ENCODE measurements at places on chromosomes 2 and 18.

DNA sequence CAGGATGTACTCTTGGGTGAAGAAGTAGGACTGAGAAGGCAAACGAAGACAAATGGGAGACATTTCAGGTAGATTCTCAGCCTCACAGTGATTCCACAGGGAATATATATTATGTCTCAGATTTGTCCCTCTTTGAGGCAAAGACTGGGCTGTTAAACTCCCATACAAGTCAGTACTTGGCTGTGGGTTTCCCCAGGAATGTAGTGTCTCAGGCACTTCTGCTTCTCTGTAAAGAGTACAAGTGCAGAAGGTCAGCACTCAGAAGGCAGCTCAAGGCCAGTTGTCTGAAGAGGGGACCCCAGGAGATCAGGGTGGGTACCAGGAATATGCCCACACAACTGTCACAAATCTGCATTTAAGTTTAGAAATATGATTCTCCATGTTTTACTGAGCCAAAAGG lies 39.9 kb upstream of the COBLL1 start:
- DNase-seq = no peak

DNA sequence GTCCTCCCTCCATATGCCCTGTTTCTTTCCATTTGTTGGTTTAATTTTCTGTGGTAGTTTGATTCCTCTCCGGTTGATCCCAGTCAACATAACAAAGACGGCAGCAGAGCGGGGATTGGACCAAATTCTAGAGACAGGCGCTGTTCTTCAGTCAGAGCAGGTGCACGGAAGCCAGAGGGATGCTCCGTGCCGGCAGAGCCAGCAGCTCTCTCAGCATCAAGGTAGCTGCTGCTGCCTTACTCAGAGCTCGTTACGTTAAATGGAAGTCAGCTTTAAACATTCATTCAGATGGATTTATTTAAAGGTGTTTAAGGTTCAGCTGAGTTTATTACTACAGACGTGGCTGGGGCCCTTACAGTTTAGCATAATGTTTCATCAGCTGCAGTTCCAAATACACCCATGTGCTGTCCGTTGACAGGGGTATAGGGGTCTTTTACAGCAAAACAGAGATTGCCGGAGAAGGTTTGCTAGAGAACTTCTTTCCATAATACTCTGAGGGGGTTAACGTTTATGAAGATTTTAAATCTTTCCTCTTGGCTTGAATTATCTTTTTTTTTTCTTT lies 497.2 kb upstream of the PIK3C3 start:
- DNase-seq = no peak

DNA sequence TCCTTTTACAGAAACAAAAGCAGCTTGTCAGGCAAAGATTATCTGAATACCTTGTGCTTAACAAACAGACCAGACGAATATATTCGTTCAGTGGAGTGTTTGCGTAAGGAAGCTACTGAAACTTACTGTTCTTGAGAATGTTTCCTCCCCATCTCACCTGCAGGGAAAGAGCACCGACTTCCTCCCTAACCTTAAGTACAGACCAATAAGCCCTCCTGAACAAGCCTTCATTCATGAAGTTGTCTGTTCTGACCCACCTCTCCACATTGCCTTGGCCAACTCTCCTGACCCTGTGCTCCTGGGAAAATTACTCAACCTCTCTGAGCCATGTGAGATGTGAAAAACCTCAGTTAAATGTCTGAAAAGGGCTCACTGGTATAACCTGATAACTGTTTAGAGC lies 35.2 kb downstream of the STK39 start:
- DNase-seq = no peak

DNA sequence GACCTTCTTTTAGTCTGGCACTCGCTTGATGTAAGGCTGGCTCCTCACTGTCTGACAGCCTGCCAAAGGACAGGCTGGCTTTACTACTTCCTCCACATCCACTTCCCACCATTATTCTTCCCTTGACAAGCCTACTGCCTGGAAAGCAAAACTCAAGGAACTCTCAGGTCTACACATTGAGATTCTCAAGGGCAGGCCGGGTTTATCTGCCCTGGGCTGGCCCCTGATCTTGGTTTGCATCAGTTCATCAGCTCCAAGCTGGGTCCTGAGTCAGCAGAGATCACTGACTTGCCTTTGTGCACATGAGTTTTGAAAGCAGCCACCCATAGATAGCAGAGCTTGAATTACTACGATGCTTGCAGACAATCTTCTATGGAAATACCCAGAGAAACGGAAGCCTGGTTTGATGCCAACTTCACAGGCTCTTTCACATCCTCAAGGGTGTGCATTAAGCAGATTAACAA lies 53.9 kb downstream of the KCTD18 start:
- DNase-seq = no peak

DNA sequence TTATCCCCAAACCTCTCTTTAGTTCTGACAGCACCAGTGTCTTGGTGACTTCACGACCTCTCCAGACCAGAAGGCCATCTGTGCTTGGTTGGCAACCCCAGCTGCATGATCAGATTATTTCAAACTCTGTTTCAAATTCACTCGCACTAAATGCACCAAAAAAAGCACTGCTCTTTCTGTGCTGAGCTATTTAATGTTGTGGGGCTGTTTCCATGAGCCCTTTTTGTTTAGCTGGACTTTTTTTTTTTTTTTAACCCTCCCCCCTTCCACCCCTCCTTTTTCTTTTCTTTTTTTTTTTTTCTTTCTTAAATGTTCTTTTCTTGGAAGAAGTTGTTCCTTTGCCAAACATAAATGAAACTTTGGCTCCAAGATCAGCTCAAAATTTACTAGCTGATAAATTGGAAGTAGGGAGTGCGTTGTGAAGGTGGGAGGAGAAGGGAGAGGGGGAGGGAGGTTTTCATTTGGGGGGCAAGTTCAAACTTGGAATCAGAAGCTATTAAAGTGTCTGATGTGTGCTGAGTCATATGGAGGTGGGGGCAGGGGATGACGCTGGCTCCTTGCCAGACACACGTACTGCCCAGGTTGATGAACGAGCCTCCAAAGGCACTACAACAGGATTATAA lies 543.0 kb upstream of the TNP1 start:
- no peak for DNase-seq

DNA sequence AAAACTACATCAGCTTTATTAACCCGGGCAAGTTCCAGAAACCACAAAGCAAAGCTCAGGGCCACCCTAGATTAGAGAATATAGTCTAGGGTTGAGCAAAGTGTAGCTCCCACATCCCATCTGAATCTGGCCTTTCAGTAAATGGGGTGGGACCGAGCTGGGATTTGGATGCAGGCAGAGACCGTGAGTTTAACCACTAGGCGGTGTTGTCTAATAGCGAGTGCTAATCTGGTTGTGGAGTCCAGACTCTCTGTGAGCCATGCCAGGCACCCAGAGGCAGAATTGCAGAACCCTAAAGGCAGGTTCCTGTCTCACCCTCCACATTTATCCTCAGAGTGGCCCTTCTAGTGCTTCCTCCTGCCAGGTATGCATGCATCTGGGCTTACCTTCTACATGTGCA lies 435.9 kb downstream of the TSN start:
- no peak for DNase-seq

DNA sequence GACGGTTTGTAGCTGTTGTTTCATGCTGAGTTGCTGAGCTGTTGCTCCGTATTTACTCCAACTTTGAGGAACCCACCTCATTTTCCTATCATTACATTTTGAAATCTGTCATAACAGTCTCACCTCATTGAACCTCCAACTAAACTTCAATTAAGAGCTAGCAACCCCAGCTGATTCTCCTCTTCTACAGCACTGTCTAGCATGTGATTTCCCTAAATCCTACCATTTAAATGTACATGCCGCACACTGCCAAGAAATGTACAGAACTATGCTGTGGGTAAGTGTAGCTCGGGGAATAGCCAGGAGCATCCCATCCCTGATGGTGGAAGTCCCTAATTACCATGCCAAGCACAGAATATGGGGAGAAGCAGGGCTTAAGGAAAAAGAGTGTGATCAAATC lies 299.9 kb downstream of the AFF3 start:
- DNase-seq = no peak

- no peak for DNase-seq
These were observed 31.0 kb downstream of the RBM43 start for GRCh38 chr2:151230627-151231140.

- DNase-seq = no peak
These were observed 40.1 kb downstream of the FBXO48 start for GRCh38 chr2:68426848-68427579.

- DNase-seq = peak; percentile 92
These were observed at the start of gene AAK1 for GRCh38 chr2:69643602-69644505. Gene AAK1 (minus strand): TSS chr2:69643739. CDS start chr2:69643040, 699 bp downstream.

GRCh38 chr2:230267059-230267458 lies 41.5 kb downstream of the SP140 start:
- DNase-seq = no peak

DNA sequence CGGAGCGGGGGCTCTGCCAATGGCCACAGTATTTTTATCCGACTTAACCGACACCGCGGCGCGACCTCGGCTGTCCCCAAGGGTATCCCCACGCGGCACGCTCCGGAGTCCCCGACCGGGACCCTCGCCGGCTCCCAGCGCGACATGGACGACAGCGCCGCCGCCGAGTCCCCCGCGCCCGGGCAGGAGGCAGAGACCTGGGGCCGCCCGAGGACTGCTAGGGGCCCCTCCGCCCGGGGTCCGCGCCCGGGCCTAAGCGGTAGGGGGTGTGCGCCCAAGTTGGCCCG lies 468 bp downstream of the UXS1 start:
- no peak for DNase-seq

GRCh38 chr2:196677404-196677803 lies 37.9 kb downstream of the CCDC150 start:
- DNase-seq = no peak

DNA sequence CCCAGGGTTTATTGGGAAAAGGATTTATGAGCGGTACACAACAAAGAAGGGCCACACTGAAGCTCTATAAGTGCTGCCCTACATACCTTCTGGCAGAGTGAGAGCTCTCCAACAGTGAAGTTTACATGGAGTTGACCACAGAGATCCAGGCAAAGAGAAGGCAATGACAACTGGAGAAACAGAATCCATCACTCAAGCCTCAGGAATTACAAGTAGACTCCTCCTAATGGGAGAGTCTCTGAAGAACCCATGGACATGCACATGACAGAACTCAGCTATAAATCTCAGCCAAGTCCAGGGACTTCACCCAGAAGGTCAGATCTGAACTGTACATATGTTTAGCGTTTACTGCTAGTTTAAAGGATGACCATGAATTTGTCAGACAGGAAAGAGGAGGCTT lies 164.7 kb downstream of the DNAH7 start:
- DNase-seq = no peak

- DNase-seq = no peak
These were observed 160.4 kb upstream of the LYPD1 start for GRCh38 chr2:132830321-132830827.

DNA sequence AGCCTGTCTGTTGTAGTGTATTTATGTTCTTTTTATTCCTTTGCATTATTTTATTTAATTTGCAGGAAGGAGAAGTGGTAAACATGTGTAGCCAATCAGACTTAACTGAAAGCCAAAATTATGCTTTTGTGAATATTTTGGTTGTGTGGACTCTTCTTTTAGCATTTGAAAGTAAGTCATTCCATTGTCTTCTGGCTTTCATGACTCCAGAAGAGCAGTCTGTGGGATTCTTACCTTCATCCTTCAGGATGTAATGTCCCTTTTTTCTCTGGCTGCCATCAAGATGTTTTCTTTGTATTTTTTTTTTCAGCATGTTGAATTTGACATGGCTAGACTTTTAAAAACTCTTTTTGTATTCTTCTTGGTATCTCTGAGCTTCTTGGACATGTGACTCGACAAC lies 895.2 kb upstream of the ZEB2 start:
- DNase-seq = no peak

- no peak for DNase-seq
These were observed 25.0 kb upstream of the SPP2 start for GRCh38 chr2:234025466-234025865.
